COR-L47 (cell line): ENCODE measurements at places on chromosomes 6 and 20.

DNA sequence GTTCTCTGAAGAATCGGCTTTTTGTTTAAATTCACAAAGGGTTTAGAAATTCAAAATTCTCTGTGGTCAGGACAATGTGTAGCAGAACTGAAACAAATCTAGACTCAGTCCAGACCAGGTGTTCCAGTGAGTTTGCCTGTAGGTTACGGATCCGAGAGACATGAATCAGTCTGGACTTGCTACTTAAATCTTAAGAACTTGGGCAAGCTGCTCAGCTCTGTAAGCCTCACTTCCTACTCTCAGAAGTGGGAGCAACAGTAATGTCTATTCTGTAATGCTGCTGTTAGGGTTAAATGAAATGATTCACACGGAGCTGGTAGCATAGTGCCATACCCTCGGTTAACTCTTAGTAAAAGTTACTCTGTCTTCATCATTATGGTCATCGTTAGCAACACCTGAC is 37.7 kb downstream of the HECA start:
- DNase-seq, result no peak

DNA sequence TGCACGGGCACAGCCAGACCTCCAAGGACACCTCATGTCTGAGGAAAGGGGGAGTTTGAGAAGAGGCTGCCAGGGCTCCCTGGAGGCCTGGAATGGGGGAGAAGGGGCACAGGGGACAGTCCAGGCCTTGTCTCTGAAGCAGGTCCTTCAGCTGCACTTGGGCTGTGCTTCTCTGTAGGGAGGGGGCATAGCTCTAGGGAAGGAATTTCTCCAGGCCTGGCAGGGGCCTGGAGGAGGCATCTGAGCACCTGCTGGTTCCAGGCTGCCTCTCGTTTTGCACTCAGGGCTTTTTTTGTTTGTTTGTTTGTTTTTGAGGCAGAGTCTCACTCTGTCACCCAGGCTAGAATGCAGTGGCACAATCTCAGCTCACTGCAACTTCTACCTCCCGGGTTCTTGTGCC is 67.7 kb downstream of the BCAS4 start:
- no peak for DNase-seq

- DNase-seq, result no peak
These were observed 8.8 kb upstream of the PARD6B start for GRCh38 chr20:50722424-50723155.

DNA sequence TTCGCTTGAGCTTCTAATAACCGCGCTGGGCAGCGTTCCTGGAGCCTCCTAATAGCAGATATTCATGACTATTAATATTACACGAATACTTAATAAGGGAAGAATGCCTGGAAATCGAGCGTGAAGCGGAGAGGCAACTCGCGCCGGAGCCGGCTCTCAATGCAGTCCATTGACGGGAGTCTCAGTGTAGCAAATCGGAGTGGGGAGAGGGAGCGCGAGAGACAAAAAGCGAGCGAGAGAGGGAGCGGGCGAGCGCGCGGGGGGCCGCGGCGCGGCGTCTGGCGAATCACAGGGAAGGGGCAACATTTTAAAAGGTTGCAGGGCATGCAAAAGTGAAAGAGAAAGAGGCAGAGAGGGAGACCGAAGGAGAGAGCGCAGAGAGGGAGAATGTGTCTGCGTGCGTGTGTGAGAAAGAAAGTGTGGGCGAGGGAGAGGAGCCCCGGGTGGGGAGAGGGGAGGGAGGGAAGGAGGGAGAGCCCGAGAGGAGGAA is 2.9 kb downstream of the TFAP2A start:
- DNase-seq, result peak; percentile 87

DNA sequence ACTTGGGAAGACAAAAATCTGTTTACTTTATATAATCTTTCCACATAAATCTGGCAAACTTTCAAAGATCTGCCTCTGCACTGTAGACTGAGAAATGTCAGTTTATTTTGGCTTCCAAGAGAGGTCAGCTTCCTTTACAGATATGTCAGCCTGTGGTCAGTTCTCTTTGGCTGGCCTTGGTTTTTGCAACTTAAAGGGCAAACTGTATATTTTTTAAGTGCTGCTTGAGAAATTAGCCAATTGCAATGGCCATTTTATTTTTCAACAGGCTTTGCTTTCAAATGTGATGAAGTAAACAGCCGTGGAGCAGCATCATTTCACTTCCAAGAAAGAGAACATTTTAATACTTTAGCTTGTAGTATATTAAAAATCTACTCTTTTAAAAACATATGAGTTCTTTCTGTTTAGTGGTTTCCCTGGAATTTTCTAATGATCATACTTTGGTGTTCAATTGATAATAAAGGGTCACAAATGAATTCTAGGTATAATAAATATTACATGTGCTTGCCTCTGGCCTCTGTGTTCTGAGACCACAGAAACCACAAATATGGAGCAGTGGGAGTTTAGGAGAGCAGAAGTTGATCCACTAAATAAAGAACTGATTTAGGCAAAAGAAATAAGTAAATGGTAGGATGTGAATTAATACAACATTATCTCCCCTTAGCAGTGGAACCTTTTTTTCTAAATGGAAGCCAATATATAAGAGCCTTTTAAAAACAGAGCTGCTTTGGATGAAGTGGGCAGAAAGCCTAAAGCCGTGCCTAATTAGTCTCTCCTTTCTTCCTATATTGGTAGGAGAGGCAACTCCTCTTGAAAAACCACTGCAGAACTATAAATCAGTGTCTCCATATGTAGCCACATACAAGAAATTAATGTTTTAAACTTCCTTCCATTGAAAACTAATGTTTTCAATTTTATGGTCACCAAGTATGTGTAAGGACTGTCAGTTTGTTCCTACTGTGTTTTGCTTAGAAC is 16.2 kb downstream of the ADGRB3 start:
- no peak for DNase-seq
